CD4-positive, alpha-beta T cell (primary cell): ENCODE measurements at places on chromosomes 5 and 9.

GRCh38 chr5:142012186-142012785 lies 541 bp downstream of the GNPDA1 start:
- DNase-seq, result peak; percentile 41

- no peak for DNase-seq
Measured at GRCh38 chr9:87862536-87863268, 20.0 kb upstream of the SPATA31E1 start.

DNA sequence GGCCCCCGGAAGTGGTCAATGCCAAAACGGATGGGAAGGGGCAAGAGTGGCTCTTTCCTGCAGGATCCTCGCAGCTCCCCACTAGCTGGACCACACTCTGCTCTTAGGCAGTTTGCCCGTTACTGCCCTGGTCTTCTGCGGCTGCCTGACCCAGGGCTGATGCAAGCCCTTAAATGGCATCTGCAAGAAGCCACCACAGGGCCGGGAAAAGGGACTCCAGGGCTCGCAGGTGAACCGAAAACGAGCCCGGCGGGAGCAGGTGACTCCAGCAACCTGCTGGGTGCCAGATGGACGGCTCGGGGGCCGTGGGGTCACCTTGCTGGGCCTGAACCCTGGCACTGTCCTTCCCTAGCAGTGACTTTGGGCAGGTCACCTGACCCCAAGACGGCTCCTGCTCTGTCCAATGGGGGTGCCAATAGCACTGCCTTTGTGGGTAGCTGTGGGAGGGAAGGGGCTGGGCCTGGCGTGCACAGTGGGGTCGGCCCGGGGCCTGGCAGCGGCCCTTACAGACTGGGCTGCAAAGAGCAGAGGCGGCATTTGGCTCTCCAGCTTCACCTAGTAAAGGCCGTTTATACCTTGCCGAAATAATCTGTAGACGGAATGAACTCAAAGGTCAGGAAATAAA lies 1.3 kb downstream of the TMEM250 start:
- no peak for DNase-seq

DNA sequence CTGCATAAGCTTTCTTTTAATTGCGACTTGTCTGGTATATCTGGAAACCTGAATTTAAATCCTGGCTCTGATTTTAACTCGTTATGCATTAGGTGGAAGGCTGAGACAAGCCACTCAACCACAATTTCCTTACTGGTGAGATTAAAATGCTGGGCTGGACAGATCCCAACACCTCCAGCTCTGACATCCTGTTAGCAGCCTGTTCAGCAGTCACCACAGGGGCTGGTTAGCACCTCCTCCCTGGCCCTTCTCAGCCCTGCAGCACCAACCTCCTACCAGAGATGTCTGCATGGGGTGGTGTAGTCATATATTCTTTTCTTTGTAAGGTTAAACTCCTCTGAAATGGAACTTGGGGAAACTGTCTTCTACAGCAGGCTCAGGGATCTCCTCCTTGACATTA lies 156.5 kb upstream of the NFIL3 start:
- DNase-seq, result no peak

DNA sequence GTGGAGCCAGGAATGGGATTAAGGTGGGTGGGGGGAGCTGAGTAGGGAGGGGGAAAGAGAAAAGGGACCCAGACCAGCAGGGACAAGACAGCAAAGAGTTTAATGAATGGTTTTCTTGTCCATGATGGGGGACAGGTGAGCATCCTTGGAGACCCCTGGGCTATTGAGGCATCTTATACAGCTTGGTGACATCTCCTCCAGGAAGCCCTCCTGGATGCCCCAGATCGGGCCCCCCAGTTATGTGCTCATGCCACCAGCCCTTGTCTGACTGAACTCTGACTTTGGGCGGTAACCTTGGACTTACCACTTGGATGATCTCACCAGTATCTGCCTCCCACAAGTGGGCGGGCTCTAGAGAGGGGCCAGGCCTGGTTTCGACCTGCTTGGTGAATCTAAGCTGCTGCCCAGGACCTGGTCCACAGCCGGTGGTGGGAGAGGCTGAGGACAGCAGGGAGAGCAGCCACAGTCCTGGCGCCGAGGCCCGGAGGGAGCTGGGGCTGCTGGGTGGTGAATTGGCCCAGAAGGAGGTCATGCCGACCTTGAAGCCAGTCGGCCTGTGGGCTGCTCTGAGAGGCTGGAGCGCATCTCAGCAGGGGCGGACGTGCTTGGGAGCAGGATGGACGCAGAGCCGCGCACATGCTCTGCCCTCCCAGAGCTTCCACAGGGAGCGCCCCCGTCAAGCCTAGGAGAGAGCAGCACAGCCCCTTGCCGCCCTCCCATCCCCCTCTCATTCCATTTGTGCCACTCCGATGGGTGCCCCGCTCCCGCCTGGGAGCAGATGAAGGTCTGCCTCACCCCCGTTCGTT lies 36.2 kb downstream of the UNC5A start:
- no peak for DNase-seq

- DNase-seq, result peak; percentile 86
Measured at GRCh38 chr5:177500685-177501522, 3.5 kb upstream of the PDLIM7 start.

GRCh38 chr5:6783787-6784186 lies 70.6 kb downstream of the TENT4A start:
- no peak for DNase-seq

DNA sequence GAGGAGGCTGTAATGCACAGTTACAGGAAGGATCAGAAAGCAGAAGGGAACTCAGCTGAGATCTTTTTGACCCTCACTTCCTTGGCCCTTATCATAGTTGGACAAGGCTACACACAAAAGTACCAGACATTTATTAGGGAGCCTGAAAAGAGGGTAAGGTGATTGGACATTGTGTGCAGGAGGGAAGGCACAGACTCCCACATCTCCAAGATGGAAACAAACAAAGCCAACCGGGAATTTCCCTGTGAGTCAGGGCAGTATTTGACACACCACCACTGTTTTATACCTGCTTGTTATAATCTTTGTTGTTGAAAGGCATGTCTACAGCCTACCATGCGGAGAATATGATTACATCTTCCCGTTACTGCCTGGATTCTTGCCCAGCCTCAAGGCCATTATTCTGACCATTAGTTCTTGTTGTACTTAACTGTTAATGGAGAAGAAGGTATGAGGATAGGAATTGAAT lies 3.0 kb upstream of the CCNG1 start:
- DNase-seq, result no peak

GRCh38 chr5:36662291-36662851 lies 56.0 kb downstream of the SLC1A3 start:
- no peak for DNase-seq

GRCh38 chr5:36261186-36261585 lies 19.5 kb upstream of the NADK2 start:
- DNase-seq, result no peak

- no peak for DNase-seq
Measured at GRCh38 chr9:113635586-113635985, 172.1 kb downstream of the RGS3 start.

GRCh38 chr5:135481387-135481786 lies 29.2 kb upstream of the TIFAB start:
- DNase-seq, result no peak

GRCh38 chr5:152673601-152674000 lies 268.5 kb upstream of the NMUR2 start:
- DNase-seq, result no peak

GRCh38 chr5:99973779-99974178 lies 561.4 kb upstream of the FAM174A start:
- no peak for DNase-seq

- no peak for DNase-seq
Measured at GRCh38 chr9:106414042-106414441, 448.9 kb upstream of the ZNF462 start.

- no peak for DNase-seq
Measured at GRCh38 chr9:20271723-20272122, 350.6 kb downstream of the MLLT3 start.

GRCh38 chr9:77901771-77902170 lies 129.8 kb downstream of the GNAQ start:
- DNase-seq, result no peak

GRCh38 chr5:133569347-133569746 lies 43.0 kb downstream of the FSTL4 start:
- DNase-seq, result no peak

DNA sequence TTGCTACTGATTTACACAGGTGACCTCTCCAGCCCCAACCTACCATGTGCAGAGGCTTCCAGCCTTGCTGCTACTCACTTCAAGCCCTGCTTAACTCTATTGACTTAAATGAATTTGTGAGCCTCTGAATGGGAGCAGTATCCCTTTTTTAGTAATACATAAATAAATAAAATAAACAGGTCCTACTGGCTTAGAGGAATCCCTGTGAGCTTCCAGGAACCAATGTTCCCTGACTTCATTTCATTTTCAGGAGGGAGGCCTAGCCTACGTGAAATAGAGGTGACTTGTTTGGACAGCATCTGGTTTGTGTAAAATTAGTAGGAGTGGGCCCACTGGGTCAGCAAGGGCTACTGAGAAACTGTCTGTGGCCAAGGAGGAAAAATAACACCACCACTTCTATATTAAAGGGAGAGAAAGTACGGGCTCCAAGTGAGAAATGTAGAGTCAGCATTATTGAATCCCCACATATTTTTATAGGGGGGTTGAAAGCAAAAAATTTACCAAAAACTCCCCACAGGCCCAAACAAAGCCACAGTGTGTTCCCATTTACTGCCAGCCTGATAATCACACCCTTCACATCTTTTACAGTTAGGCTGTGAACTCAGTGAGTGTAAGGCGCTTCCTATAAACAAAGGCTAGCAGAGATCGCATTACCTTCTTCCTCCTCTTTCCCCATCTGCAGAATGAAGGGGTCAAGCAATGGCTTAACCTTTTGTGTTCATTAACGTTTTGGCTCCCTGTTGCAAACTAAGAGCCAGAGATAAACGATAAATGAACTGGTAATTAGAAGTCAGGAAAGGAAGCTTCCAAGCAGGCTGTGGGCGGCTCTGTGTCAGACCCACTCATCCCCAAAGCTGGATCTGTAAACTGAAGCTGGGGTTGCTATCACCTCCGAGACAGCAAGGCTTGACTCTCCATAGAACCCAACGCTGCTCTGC lies 138.8 kb upstream of the LIFR start:
- DNase-seq, result no peak

- peak; percentile 63 for DNase-seq
Measured at GRCh38 chr9:136533775-136534157, 12.1 kb downstream of the NOTCH1 start.

- DNase-seq, result no peak
Measured at GRCh38 chr5:115423541-115423940, 121.0 kb downstream of the FEM1C start.

DNA sequence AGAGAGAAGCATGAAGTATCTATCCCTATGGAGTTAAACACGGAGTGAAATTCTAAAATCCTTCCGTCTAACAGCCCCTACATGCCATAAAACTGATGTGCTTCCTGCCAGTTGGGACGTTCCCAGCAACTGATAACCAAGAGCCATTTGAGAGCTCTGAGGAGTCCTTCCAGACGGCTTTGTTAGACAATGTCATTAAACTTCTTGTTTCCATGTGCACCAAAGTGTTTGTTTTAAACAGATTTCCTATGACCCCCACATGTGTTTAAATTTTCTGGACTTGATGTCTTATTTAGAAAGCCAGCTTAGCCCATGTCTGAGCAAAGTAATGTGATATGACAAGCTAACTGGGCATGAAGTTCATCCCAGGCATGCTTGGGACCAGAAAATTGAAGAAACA lies 57.2 kb upstream of the LPAR1 start:
- DNase-seq, result no peak

- no peak for DNase-seq
Measured at GRCh38 chr9:88291856-88292255, 96.4 kb upstream of the SPIN1 start.

- no peak for DNase-seq
Measured at GRCh38 chr9:37430841-37431597, 8.5 kb downstream of the GRHPR start.

DNA sequence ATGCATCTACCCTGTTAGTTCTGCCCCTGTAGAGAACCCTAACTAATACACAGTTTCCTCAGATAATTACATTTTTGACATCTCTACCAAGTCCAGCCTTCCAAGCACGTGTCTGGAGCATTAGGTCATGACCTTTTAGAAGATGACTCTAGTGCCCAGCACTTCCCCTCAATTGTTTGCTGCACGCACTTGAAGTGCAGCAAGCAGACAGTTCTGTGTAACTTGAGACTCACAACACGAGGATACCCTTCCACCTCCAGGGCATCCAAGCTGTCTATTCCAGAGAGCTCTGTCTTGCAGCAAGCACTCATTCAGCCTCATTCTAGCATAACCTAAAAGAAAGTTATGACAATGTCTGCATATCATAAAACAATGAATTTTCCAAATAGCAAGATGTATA lies 1410.5 kb upstream of the CDH18 start:
- no peak for DNase-seq

DNA sequence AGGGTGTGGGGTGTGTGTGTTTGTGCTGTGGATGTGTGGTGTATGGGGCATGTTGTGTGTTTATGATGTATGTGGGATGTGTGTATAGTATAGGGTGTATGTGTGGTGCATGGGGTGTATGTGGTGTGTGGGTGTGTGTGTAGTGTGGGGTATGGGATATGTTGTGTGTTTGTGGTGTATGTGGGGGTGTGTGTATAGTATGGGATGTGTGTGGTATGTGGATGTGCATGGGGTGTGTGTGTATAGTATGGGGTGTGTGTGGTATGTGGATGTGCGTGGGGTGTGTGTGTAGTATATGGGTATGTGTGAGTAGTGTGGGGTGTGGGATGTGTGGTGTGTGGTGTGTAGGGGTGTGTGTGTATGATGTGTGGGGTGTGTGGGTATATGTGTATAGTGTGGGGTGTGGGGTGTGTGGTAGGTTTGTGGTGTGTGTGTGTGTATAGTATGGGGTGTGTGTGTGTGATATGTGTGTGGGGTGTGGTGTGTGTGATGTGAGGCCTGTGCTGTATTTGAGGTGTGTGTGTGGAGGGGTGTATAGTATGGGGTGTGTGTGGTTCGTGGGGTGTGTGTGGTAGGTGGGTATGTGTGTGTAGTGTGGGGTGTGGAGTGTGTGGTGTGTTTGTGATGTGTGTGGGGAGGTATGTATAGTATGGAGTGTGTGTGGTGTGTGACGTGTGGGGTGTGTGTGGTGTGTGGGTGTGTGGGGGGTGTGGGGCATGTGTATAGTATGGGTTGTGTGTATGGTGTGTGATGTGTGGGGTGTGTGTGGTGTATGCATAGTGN lies 10.5 kb downstream of the ECSCR start:
- no peak for DNase-seq

GRCh38 chr9:127991017-127991756 lies 10.4 kb upstream of the EEIG1 start:
- DNase-seq, result no peak

DNA sequence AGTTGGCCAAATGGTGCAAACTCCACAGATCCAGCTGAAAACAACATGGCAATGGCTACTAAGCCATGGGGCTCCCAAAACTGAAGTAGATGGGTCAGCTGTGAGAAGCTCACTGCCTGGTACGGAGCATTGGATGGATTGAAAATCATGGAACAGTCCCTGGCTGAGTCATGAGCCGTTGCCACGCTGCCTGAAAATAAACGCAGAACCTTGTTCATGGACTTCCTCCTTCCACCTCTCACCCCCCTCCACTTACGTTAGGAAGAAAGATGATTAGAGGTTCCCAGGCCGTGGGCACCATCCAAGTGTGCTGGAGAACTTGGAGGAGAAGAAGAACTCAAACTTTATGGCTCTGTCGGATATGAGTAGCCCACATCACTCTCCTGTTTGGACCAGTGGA lies 6.8 kb upstream of the DIPK1B start:
- DNase-seq, result no peak
